ENCODE measurements at places on chromosomes 2 and 18. TPM values are rescaled to one million over a fixed set of nuclear protein-coding genes. Genes with fewer than 3 reads are reported as not detected.

GRCh38 chr2:137929519-137929916 lies 34.8 kb upstream of the HNMT start:
- no peaks in the 10 kb centered on the region for H3K36me3 ChIP-seq
- DNase-seq: no peak
- no peaks in the 10 kb centered on the region for H3K4me1 ChIP-seq

DNA sequence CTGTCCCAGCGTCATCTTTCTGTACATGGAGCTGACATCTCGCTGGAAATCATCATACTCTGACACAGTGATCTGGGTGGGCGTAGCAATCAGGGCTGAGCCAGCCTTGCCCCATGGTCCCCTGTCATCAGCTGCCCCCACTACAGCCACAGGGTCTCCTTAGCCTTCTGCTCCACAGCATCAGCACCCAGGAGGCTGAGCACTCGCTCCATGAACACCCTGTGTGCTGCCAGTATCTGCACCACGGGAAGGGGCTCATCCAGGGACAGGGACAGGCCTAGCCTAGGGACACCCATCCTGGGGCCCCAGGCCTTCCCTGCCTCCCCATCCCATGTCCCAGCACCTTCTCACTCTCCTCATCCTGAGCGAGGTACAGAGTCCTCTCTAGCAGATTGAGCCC lies 11.4 kb downstream of the ALPG start:
- H3K27me3 ChIP-seq: no peaks in the 10 kb centered on the region
- no peaks in the 10 kb centered on the region for H3K36me3 ChIP-seq
- H3K4me3 ChIP-seq: no peak overlapping the region
- no peak overlapping the region for H3K27ac ChIP-seq

GRCh38 chr2:170813611-170814532 lies 2.8 kb upstream of the GAD1 start:
- H3K27ac ChIP-seq: no peak overlapping the region
- H3K27me3 ChIP-seq: peaks cover 32% of the 10 kb centered on the region
- no peak overlapping the region for H3K4me3 ChIP-seq
- no peaks in the 10 kb centered on the region for H3K36me3 ChIP-seq
- DNase-seq: no peak

GRCh38 chr2:153230977-153231376 lies 247.6 kb downstream of the RPRM start:
- no peak overlapping the region for H3K4me3 ChIP-seq
- no peaks in the 10 kb centered on the region for H3K27me3 ChIP-seq
- H3K4me1 ChIP-seq: no peaks in the 10 kb centered on the region
- no peaks in the 10 kb centered on the region for H3K36me3 ChIP-seq
- no peak for DNase-seq
- no peak overlapping the region for H3K27ac ChIP-seq

GRCh38 chr2:201107624-201108023 lies 8.3 kb upstream of the CFLAR start:
- no peaks in the 10 kb centered on the region for H3K36me3 ChIP-seq
- DNase-seq: no peak
- no peak overlapping the region for H3K4me3 ChIP-seq

The B3GNT7 gene
- total RNA-seq: 9.4 TPM

The FHL2 gene
- total RNA-seq: 356 TPM

All from right atrium auricular region (tissue), 2 donors.